ENCODE measurements at places on chromosomes 5 and 9.

DNA sequence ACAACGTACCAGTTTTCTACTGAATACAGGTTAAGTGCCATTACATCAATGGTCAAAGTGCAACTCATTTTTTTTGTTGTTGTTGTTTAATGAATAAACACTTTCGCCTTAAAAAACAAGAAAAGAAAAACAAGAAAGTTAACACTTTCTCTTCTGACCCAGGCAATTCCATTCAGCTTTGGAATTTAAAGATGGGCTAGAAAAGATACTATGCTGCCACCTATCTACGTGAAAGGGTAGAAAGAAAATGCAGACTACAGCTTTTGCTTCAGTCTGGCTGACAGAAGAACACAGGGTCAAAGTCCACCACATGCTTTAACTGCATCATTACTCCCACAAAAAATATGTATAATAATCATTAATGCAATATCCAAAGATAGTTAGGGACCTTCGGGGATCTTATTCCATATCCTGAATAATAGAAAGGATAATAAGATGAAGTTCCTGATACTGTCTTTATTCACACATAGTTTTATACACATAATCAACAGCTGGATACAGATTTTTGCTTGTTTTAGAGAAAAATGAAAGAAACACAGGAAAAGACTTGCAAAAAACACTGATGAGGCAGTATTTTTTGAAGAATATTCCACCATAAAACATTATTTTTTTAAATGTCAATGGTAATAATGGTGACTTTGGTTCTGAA lies 40.4 kb downstream of the ZDHHC21 start:
- no peak for DNase-seq

DNA sequence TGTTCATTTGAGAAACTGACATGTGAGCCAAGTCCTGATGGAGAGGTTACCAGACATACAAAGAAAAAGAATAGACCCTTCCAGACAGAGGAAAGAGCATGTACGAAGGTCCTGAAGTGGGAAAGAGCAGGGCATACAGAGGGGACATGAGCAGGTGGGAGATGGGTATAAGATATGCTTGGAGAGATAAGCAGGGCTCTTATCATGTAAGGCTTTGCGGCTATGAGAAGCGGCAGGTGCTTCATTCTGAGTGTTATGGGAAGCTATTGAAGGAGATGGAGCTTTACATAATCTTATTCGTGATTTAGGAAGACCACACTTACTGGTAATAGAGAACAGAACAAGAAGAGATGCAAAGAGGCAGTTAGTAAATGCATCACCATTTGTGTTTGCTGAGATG lies 417.1 kb downstream of the EBF1 start:
- no peak for DNase-seq

DNA sequence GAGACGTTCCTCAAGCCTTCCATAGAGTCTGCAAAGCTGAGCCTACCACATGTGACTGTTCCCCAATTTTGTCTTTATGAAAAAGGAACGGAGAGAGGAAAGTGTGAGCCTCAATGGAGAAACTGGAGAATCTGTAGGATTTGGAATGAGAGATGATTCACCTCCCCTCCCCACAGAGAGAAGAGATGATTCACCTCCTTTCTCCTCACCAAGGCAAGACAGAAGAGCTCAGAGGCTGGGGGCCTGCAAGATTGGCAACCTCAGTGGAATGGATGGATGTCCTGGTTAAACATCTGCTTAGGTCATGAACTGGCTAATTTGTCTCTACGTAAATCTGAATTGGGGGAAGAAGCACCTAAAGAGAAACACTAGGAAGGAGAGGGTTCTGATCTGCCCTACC lies 17.0 kb upstream of the MOCS2 start:
- no peak for DNase-seq

DNA sequence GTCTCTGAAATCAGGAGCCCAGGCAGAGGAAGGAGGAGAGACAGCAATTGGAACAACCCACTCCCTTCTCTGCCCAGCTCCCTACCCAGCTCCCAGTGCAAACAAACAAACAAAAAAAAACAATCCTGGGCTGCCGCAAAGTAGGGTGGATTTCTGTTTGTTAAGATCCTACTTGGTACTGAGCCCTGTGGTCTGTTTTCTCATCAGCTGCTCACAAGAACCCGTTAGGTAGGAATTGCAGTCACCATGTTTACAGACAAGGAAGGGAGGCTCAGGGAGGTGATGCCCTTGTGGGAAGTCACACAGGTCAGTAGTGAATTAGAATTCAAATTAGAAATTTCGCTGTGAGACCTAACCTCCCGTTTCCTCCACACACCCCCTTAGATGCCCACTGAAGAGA lies 128.8 kb upstream of the RAD23B start:
- DNase-seq, result no peak

DNA sequence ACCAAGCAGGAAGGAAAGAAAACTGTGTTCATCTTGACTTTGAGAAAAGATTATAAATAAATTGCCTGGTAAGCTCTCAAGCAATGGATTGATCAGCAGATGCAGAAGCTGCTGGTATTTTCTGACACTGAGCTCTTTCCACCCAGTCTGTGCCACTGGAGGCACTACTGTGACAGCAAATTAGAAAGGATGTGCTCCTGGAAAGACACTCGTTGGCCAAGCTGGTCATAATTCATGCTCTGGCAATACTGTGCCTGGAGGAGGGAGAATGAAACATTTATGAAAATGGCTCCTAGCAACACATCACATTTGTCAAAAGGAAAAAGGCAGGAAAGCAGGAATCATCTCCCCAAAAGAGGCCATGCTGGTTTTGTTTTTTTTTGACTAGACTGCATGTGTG lies 84.2 kb downstream of the CAVIN4 start:
- no peak for DNase-seq

DNA sequence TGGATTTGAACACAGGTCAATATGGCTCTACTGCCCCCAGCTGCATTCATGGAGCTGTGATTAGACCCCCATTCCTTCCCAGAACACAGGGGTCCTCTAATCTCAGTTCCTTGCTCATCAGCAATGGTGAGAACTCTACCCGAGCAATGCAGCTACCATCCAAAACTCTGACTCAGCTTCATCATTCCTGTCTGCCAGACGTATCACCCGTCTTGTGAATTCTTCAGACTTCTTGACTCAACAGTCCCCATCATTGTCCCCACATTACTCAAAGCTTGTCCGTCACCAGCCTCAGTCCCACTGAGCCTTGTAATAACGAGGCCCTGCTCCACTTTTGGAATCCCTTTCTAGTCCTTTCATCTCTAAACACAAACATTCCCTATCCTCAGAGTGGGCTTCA lies 36.3 kb upstream of the STX17 start:
- DNase-seq, result no peak

DNA sequence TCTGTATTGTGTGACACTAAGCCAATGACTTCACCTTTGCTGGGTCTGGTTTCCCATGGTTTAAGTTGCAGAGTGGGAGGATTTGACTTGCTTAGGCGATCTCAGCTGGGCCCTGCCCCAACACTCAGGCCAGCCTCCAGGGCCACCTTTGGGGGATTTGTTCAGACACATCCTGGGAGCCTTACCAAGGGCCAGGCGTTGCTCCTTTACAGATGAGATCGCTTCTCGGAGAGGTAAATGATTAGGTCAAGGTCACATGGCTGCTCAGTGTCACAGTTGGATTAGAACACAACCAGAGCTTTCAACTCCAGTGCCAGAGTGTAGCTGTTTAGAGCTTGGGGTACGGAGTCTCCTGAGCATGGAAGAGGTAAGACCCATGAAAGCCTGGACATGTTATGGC lies 57.5 kb downstream of the COL27A1 start:
- DNase-seq, result no peak

DNA sequence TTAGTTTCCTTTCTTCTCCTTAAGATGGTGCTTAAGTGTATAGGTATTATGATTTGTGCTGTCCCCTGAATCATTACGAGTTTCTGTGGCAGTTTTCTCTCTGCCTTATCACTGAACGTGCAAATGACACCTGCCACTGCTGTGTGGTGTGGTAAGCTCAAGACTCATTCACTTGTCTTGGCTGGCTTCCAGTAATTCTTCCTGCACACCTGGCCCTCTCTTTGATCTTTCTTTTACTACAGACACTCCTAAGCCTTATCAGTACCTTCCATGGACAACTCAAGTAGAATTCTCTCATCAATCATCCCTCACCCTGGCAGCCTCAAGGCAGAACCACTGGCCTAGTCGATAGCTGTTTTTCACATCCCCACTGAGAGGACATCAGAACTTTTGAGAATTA lies 82.6 kb upstream of the ADAMTS19 start:
- no peak for DNase-seq

- DNase-seq, result no peak
Measured at GRCh38 chr5:84383816-84384603, 670 bp downstream of the EDIL3 start.

DNA sequence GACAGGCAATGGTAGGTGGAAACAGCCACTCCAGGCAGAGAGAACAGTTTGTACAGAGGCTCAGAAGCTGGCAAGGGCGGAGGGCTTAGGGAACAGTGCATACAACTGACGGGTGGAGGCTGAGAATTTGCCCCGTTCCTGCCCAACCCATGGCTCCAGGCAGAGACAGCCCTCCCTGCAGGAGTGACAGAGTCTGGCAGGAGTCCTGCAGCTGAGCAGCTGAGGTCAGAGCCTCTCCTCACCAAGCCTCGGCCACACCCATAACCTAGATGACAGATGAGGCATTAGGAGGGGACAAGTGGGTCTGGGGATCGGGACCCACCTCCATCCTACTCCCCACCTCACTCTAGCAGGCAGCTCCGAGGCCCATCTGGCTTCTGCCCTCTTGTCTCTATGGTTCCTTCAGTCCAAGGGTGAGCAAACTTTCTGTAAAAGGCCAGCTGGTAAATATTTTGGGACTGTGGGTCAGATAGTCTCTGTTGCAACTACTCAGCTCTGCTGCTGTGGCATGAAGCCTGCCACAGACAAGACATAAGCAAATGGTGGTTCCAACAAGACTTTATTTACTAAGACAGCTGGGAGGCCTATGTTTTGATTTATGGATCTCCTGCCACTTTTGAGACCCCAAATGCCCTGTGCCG lies 83.7 kb downstream of the SH3TC2 start:
- no peak for DNase-seq

DNA sequence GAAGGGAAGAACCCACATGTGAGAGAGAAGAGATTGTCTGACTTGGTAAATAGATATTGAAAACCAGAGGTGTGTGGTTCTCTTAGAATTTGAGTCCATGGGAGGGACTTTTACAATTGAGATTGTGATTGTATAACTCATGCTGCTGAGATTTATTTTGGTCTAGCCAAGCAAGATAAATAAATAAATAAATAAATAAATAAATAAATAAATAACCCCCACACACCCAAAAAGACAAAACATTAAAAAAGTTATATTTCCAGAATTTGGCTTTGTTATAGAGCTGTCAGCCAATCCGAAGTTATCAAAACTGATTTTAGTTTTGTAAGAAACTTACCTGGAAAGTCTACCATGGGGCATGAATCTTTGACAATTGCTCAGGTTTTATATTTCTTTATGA lies 416.6 kb downstream of the ZSWIM6 start:
- DNase-seq, result no peak

- DNase-seq, result no peak
Measured at GRCh38 chr9:109336409-109336808, 15.6 kb upstream of the EPB41L4B start.

DNA sequence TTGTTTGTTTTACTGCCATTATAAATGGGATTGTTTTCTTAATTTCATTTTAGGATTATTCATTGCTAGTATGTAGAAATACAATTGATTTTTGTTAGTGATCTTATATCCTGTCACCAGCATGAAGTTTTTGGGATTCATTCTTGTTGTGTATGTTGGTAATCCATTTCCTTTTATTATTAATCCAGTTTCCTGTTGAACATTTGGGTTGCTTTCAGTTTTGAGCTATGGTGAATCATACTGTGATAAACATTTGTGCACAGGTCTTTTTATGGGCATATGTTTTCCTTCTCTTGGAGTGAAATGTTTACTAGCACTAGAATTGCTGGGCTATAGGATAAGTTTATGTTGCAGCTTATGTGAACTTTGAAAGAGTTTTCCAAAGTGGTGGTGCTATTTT lies 69.6 kb downstream of the MAN2A1 start:
- no peak for DNase-seq

DNA sequence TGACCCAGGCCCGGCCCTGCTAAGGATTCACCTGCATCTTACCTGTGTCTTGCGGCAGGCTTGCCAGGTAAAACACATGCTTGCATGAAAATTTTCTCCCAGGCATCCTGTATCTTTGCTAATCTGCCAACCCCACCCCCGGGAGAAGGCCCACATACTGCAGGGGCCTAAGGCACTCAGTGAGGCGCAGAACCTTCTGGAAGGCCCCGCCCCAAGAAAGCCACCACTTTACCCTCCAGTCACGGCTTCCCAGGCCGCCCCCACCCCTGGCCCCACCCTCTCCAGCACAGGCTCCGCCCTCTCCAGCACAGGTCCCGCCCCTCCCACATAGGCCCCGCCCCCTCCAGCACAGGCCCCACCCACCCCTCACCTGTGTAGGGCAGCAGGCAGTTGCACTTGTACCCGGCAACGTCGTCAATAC lies 29.8 kb upstream of the SEC16A start:
- DNase-seq, result peak; percentile 15

DNA sequence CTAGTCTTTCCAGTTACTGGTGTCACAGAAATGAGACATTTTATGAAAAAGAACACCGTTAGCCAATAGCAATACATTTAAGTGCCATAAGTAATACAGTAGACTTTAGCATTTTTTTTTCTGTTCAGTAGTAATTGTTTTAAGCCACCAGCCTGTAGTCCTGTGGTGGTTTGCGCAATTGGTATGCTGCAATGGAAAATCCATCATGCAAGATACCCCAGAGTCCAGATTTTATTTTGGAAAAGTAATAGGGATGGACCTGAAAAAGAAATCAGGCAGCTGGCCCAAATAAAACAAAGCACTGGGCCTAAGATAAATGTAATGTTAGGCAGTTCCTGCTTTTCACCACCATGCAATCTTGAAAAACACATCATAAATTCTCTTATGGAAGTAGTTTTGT lies 94.6 kb upstream of the RASGRF2 start:
- DNase-seq, result no peak

DNA sequence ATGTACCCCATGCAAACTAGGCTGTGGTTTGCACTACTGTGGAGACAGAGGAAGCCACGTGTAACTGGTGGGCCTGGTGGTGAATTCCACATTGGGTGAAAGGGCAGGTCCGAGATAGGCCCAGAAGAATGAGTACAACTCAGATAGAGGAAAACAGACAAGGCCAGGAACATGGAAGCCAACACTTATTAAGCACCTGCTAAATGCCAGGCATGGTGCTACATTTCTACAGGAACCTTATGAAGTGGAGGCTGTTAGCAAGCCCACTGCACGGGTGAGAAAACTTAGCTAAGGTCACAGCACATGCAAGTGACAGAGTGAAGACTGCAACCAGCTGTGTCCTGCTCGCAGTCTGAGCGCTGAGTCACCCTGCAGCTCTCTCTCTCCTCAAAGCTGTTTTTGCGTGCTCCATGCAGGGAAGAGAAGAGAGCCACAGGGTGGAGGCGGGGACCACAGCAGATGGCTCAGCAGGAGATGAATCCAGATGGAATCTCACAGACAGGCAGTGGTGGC lies 65.5 kb upstream of the SPTLC1 start:
- no peak for DNase-seq

All from activated CD4-positive, alpha-beta T cell treated with anti-CD3 and anti-CD28 coated beads, Interleukin-2, amount 50 U/mL, for 24 hours (primary cell).